ENCODE measurements at places on chromosomes 16 and 17.

GRCh38 chr17:78645421-78646295, 68.5 kb upstream of the DNAH17 start:
- peak; percentile 59 for DNase-seq

- no peak for DNase-seq
These were observed 55.7 kb upstream of the CACNG5 start for GRCh38 chr17:66779237-66779606.

DNA sequence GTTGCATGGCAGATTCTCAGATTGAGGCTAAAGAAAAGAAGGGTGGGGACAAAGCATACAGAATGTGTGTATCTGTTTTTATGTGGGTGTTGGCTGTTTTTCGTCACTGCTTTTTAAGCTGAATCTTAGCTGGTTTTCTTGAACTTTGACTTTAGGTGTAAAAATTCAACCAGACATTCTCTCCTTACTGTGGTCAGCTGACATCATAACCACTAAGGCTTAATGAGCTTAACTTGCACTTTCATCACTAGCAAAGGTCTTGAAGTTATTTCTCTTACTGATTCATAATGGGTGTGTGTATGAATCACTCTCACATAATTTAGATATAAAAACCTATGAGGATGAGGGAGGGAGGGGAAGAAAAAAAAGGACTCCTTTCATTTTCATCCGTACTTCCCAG, 4.0 kb upstream of the CDC6 start:
- DNase-seq, result peak; percentile 64

GRCh38 chr16:20074099-20074991, 655 bp upstream of the GPR139 start:
- no peak for DNase-seq

DNA sequence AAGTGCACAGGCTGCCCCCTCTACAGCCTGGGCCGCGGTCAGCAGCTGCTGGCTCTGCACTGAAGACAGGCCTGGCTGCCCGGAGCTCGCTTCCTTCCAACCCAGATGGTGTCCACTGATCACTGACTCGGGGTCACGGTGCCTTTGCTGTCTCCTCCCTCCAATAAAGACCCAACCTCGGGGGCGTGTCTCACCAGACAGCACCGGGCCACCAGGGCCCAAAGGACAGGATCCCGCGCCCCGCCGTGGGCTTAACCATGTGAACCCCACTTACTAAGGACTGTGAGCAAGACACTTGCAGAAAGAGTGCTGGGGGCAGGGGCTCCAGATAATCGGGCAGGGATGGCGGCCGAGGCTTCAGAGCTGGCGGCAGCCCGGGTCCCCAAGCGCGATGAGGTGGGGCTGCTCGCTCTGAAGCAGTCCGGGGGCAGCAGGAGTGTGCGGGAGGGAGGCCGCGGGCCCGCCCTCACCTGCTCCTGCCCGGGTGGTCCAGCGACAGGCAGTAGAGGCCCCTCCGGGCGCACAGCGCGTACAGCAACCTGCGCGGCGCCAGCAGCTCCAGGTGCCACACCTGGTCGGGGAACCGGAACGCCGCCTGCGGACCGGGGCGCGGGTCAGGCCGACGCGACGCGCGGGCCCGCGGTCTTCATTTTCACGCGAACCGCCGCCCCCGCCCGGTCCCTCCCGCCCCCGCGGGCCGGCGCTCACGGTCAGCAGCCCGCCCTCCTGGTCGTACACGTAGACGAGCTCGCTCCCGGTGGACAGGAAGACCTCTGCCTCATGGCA, 502 bp downstream of the FAAP100 start:
- DNase-seq, result no peak

GRCh38 chr17:29642171-29642611, 19.5 kb upstream of the CORO6 start:
- DNase-seq, result no peak

GRCh38 chr17:72587156-72587555, 466.3 kb downstream of the SOX9 start:
- no peak for DNase-seq

GRCh38 chr16:27181019-27181790, 22.1 kb upstream of the KDM8 start:
- no peak for DNase-seq

DNA sequence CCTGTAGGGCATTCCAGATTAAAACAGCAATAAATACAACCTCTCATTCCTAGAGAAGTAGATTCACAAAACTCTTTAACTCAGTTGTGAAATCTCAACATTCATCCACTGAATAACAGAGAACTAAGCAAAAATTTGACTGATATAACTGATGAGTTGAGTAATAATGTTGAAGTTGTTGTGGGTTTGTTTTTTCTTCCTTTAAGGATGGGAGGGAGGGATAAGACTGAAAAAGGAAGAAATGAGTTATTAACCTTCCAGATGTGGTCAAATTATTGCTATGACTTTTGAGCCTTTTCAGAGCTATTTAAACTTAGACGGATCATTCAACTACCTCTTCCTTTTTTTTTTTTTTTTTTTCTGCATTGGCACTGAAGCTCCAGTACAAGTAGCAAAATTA, 38.6 kb downstream of the SKAP1 start:
- DNase-seq, result no peak

- peak; percentile 37 for DNase-seq
These were observed 4.2 kb downstream of the IRX3 start for GRCh38 chr16:54282202-54282927.

GRCh38 chr16:5526826-5527225, 429.2 kb upstream of the EEF2KMT start:
- no peak for DNase-seq

GRCh38 chr16:19666477-19666876, 51.5 kb downstream of the KNOP1 start:
- no peak for DNase-seq

DNA sequence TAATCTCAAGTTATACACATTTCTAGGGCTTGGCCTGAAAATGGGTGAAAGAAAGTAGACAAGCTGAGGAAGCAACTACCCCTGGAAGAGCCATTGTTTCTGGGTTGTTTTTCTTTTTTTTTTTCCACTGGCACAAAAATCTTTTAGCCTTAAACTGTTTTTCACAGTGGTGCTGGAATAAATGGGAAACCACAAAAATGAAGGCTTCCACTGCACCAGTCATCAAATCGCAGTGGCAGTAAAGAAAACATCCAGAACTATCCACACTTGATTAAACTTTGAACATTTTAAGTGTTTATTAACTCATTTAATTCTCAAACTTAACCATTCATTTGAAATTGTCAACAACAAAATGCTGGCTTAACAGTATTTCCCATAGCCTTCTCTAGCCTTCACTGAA, 14.3 kb downstream of the CMTM4 start:
- DNase-seq, result peak; percentile 24

GRCh38 chr17:28956861-28957260, 5.5 kb upstream of the PHF12 start:
- DNase-seq, result no peak

DNA sequence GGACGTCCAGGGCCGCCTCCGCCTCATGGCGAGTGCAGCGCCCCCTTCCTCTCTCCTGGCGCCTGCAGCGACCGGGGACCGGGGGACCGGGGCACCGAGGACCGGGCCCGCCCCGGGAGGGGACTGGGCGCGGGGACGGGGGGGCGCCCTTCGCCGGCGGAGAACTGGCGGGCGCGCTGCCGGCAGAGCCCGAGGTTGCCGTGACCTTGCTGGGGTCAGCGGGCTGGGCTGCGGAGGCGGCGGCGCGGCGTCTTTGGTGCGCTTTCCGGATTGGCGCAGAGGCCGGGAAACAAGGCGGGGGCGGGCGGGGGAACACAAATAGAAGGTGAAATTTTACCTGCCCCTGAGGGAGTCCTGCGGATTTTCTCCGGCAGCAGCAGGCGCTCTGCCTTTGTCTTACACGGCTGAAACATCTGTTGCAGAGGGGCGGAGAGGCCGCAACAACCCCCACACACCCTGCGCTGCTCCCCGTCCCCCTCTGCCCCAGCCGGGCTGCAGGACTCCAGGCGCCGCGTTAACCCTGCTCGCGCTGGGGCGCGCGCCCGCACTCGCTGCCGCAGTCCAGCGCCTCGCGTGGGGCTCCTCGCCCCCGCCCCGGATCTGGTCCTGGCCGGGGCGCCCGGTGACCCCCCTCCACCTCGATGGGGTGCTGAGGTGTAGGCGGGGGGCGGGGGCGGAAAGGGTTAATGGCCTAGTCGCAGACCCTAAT, 53.5 kb downstream of the SREBF1 start:
- peak; percentile 21 for DNase-seq

GRCh38 chr17:82408938-82409318, 9.2 kb upstream of the HEXD start:
- DNase-seq, result no peak

DNA sequence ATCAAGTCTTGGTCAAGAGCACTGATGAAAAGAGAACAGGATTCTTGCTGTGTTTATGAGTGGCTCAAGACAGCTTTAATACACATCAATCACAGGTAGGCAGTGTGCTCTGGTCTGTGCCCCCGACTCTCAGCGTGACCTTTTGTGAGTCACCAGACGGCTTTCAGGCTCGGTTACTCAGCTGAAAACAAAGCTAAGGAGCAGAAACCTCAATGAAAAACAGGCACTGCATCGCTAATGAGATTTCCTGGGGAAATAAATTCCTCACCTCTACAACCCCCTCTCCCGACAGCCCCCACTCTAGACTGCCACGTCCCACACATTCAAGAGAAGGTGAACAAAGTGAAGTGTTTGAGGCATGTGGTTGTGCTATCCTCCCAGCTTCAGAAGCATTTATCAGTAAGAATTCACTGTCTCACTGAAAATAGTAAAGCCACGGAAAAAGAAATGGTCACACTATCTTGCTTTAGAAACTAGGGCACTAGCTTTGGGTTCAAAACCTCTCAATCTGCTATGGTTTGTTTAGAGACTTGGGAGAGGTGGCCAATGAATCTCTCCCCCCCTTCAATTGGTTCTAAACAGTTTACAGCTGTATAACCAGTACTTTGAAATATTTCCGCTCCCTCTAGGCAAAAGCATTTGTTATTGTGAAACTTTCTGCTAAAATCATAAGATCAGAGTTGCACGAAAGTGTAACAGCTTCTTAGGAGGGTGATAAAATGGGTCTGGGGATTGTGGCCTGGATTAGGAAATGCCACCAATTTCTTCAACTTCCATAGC, 199.5 kb upstream of the PMFBP1 start:
- DNase-seq, result peak; percentile 29

- no peak for DNase-seq
These were observed 1537.1 kb upstream of the GOT2 start for GRCh38 chr16:60271025-60271771.

DNA sequence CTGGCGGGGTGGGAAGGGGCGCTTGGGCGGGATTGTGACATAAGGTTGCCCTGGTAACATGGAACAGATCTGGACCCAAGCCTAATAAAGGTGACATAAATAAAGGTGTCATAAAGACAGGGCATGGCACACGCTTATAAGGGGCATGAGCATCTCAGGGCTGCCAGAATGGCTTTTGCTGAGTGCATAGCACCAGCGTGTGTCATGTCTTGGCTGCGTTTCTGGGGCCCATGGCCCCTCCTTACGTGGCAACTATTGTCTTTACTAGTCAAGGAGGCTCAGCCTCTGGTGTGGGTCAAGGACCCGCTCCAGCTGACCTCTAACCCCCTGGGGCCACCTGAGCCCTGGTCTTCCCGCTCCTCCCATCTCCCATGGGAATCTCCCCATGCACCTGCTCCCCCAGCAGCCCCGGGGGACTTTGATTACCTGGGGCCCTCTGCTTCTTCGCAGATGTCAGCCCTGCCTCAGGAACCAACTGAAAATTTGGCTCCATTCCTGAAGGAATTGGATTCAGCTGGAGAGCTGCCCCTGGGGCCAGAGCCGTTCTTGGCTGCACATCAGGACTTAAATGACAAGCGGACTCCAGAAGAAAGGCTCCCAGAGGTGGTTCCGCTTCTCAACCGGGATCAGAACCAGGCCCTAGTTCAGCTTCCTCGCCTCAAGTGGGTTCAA, 13.9 kb downstream of the LRRC37B start:
- DNase-seq, result no peak

DNA sequence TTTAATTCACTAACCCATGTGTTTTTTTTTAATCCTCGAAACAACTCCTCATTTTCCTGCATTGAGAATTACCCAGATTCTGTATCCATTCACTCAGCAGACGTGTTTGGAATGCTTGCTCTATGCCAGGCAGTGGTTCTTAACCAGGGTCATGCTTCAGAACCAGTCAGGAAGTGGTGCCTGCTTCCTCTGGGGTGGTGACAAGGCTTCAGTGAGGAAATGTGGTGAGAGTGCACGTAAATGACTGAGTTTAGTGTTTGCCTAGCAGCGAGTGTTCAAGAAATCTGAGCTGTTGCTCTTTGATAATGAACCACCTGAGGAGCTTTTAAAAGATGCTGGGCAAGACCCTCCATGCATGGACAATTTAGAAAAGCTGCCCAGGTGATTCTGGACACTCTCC, 9.9 kb downstream of the ZFP90 start:
- no peak for DNase-seq

GRCh38 chr17:7466639-7467341, 12.6 kb downstream of the ZBTB4 start:
- peak; percentile 69 for DNase-seq

DNA sequence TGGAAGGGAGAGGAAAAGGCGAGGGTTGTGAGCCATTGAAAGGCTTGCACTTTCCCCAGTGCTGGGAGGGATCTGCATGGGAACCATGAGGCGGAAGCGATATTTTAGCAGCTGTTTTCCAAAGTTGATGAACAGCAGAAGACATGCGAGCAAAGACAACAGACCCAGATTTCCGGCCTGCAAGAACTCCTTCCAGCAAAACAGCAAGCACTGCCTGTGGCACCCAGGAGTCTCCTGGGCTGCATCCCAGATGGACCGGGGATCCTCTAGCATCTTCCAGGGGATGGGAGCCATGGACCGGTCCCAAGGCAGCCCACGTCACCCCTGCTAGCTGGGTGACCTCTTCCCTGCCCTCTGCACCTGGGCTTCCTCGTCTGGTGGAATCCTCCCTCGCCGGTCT, 162.8 kb downstream of the IRF8 start:
- DNase-seq, result no peak

GRCh38 chr17:83171661-83172060, 92.3 kb downstream of the METRNL start:
- DNase-seq, result no peak
